Iris pigment epithelial cell (primary cell): ENCODE measurements at places on chromosomes 12 and 14.

GRCh38 chr14:89827265-89827664, 127.3 kb downstream of the EFCAB11 start:
- DNase-seq, result no peak

GRCh38 chr14:43900173-43900655, 606.9 kb downstream of the FSCB start:
- DNase-seq, result no peak

- DNase-seq, result no peak
Measured at GRCh38 chr14:105887692-105888091, 361.3 kb downstream of the TMEM121 start.

DNA sequence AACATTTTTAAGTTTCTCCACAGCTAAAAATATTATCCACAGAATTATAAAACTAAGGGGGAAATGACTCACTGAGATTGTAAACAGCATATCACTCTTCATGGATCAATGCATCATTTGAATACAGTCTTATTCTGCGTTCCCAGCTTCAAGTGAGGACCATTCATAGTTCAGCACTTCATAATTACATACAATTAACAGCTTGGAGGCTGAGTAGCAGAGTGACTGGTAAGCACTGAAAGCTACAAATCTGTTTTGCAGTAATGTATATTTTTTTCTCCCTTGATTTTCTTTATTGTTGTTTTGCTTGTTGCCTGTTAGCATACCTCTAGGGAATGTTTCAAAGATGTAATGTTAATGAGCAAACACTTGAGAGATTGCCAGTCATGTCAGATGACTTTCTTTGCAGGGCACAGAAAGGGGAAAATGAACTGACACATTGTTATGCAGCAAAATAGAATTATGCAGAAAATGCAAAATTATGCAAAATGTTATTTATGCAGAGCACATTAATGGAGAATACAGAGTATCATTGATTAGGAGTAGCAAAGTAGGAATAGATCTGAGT, 138.6 kb downstream of the RPS29 start:
- no peak for DNase-seq

GRCh38 chr12:88509851-88510250, 70.4 kb downstream of the KITLG start:
- DNase-seq, result no peak

GRCh38 chr12:92701441-92701840, 1.3 kb upstream of the PLEKHG7 start:
- no peak for DNase-seq

DNA sequence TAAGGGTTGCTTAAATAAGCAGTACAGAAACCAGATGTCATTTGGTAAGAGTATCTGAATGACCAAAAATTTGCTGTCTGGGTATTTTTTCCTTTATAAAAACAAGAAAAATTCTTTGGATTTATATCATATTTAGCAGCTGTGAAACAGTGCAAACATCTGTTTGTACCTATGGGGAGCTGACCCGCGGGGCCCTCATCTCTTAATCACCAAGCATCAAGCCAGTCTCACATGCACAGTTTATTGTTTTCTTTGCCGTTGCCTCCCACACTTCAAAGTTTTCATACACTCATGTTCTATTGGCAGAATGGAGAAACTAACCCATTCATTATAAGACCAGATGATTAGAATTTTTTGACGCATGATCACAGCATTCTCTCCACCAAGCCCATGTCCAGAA, 142.2 kb downstream of the BMP4 start:
- DNase-seq, result no peak

DNA sequence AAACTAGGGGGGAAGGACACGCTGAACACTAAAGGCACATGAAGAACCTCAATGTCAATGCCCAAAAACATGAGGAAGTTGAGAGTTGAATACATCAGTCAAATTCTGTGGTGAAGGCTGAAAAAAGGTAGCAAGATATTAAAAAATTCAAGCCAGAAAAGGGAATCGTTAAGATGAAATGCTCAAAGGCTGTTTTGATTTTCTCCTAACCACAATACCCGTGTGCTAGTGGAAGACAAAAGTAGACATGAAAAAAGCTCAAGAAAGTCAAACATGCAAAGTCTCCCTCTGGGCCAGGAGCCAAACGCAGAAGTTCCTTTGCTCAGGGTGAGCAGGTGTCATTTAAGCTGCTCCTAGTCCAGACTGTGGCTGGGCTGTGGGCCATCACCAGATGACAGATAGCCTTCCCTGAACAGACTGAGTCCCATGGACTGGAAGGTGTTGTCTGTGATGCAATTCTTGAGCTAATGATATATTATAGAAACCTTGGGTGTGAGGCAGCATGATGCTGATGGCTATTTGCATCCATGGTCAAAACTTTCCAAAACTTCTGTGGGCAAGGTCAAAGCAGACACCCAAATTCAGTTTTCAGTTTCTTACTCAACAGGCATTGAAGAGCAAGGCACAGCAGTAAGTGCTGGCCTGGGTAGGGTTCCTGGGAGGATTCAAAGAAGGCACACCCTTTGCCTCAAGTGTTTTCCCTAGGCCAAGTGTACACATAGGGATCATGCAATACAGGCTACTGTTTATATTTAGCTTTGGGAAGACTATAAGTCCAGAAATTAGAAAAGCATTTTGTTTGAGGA, 81.6 kb downstream of the MYRFL start:
- no peak for DNase-seq

DNA sequence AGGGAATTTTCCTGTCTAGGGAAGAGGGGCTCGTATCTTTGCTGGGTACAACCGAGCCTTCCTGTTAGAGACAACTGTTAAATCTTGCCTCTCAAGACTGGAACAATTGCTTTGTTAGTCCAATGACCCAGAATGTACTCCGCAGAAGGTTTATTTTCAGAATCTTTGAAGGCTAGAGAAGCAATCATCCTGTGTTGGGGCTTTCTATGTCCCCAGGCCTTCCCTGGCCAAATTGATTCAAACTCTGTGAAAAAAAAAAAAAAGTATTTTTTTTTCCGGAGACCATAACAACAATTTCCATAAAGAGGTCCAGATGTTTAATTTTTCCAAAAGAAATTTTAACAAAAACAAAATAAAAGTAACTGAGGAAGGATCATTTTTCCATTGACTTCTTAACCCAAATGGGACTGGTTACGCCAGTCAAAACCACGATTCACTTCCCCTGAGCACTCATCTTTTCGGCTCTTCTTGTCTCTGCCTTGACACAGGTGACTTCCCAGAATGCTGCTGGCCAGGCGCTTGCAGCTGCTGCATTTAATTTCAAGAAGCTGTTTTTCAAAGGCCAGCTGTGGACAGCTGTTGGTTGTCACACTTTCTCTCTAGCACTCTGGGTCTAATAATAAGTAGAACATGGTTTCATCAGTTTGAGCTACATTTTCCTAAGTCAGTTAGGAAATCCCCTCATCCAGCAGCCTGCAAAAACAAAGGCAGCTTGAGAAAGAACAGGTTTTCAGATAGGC, 81.6 kb upstream of the MANSC4 start:
- DNase-seq, result peak; percentile 31

DNA sequence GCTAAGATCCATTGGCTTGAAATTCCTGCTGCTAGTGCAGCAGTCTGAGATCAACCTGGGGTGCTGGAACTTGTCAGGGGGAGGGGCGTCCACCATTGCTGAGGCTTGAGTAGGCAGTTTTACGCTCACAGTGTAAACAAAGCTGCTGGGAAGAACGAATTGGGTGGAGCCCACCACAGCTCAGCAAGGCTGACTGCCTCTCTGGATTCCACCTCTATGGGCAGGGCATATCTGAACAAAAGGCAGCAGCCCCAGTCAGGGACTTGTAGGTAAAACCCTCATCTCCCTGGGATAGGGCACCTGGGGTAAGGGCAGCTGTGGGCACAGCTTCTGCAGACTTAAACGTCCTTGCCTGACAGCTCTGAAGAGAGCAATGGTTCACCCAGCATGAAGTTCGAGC, 191.7 kb downstream of the ALG10B start:
- DNase-seq, result no peak

DNA sequence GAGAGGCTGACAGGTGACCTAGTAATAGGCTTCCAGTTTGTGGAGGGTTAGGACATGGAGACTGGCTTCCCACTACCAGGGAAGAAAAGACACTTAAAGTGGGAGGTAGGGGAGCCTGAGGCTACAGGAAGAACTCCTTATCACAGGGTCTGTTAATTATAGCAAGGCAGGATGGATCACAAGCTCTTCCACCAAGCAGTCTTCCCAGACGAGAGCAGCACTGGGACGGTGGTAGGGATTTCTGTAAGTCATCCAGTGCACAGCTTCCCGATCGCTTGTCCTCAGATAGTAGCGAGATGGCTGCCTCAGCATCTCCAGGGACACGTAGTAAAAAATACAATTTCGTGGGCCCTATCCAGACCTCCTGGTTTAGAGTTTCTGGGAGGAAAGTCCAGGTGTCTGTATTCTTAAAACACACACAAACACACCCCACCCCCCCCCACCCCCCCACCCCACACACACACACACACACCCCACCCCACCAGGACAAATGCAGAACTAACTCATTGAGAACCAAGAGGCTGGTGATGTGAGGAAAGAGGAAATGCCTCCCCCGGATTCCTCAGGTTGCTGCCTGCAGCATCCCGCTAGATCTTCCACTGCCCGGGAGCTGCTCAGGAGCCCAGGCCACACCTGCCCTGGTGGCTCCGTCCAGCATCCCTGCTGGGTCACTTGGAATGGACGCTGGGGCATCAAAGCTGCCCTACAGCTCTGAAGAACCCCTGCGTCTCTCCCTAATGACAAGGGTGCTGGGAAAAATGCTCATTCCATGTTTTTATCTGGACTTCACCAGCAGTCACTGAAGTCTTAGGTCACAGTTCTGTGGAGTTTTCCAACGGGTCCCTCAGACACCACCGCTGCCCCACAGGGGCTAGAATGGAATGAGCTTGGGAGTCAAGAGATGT, 307.2 kb downstream of the CACNA1C start:
- DNase-seq, result no peak

DNA sequence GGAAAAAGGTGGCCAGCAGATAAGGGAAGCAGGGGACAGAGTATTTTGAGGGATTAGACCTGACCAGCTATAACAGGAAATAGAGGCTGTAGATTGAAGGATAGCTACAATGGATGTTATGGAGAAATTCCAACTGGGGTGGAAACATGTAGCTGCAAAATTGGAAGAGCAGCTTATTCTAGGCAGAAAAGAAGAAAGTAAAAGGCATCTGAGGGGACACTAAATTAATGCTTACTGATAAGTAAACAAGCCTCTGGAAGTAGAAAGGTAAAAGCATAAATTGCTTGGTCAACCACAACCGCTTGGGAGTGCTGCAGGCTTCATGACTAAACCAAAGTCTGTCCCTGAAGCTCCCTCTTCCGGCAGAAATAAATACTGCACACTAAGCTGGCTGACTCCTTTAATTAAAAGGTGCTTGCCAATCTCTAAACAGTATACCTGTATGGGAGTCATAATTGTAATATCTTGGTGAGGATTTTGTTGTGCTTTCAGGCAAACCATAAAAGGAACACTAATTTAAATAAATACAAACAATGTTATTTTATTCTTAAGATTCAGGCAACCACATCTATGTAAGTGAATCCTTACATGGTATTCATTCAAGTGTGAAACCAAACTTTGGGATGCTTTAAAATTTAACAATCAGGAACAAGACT, 7.7 kb downstream of the UBC start:
- peak; percentile 92 for DNase-seq

DNA sequence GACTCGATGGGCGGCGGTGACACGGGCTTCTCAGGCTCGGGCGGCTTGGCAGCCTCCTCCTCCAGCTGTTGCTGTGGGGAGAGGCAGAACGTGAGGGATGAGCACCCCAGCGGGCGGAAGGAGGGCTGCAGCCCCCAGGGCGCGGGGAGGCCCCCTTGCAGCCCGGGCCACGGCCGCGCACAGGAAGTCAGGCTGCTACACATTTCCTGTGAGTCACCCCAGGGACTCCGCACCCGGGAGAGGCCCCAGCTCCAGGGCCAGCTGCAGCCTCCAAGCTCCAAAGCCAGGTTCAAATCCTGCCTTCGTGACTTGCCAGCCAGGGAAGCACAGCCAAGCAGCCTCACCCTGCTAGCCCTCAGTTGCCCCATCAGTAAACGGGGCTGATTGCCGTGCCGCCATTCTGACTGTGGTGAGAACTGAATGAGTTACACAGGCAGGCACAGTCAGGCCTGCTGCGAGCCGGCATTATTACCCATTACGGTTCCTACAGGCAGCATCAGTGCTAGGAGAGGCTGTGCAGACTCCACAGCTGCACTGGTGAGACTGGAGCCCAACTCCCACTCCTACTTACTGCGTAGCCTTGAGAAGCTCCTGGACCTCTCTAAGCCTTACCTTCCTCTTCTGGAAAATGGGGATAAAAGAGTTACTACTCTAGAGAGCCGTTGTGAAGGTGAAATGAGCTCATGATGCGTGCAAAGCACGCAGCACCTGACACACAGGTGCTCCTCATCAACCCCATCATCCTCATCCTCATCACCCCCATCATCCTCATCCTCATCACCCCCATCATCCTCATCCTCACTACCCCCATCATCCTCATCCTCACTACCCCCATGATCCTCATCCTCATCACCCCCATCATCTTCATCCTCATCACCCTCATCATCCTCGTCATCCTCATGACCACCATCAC, 100.9 kb downstream of the NCOR2 start:
- peak; percentile 91 for DNase-seq

DNA sequence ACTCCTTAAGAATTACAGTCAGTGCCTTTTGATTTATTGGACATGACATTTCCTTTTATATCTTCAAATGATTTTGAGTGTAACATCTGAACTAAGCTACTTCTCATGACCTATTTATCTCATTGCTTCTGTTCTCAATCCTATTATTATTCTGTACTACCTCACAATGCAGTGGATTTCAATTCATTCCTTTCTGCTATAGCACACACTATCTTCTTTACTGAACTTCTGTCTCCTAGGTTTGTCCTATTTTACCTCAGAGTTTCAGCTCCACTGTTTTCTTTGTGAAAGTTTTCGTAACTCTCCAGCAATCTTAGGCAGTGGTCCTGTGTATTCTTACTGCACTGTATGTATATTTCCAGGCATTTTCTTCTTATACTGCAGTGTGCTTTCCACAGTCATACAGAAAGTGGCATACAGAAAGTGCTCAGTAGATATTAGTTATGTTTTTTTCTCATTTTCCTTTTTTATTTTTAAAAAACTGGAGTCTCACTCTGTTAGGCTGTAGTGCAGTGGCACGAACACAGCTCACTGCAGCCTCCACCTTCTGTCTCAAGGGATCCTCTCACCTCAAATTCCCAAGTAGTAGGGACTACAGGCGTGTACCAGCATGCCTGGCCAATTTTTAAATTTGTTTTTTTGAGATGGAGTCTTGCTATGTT, 368.6 kb upstream of the RGS6 start:
- no peak for DNase-seq

DNA sequence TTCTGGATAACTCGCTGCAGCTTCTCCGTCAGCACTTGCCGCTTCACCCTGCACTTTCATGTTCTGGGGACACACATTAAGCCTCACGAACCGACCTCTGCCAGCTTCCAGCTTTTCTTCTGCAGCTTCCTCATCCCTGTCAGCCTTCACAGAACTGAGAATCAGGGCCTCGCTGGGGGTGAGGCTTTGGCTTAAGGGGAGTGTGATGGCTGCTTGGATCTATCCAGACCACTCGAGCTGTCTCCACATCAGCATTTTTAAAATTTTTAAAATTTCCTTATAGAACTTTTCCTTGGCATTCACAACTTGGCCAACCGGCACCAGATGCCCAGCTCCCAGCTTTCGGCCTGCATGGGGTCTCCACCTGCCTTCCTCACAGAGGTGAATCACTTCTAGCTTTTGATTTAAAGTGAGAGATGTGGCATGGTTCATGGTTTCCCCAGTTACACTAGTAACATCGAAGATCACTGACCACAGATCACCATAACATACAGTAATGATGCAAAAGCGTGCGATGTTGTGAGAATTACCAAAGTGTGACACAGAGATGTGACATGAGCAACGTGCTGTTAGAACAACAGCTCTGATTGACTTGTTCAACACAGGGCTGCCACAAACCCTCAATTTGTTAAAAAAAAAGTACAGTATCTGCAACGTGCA, 139.1 kb upstream of the C14orf180 start:
- DNase-seq, result no peak
